Common myeloid progenitor, CD34-positive (primary cell): ENCODE measurements at places on chromosomes 7 and 10.

DNA sequence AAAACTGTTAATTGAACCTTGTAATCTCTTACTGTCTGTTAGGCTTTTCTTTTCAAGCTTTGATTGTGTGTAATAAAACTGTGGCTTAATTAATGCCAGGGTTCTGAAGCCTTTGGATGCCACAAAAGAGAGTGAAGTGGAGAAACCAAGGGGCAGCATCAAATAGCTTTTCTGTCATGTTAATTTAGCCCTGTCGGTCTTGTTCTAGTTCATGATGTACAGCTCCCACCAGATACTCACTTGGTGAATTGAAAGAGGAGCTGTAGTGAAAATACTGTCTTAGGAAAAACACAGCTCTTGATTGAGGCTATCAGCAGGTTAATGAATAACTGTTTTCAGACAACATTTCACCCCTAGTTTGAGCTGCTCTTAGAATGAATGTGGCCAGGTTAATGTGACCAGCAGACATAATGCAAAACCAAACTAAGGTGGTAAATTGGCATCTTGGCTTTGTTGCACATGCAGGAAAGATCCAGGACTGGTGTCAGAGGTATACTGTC lies 94.2 kb downstream of the POLL start:
- DNase-seq: no peak

DNA sequence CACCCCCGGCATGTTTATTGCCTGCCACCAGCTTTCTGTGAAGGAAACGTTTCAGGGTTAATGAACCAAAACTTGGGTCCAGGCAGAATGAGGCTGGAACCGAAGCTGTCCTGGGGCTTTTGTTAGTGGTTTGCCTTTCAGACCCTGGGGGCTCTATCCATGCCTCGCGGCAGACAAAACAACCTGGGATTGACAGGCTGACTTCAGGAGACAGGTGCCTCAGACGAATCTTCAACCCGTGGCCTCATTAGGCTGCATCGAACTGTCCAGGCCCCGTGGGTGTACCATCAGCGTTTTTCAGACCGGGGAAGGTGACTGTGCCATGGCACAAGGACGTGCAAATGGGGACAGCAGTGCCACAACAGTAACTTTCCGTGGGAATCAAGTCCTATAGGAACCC lies 259.3 kb upstream of the SHH start:
- DNase-seq: no peak

DNA sequence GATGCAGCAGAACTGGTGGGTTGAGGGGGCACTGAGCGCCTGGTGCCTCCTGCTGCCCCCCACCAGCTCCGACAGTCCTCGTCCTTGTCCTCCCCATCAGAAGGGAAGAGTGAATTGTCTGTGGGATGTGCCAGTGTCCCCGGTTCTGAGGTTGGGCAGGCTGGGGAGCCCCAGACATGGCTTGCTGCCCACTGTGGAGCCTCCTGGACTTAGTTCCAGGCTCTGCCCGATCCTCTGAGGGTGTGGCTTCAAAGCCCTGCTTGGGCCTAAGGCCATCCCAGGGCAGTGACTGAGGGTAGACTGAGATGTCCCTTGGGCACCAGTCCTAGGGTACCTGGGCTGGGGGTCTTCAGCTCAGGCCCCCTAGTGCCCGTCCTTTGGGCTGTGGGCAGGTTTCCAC lies 168.8 kb downstream of the RNF216 start:
- no peak for DNase-seq

- no peak for DNase-seq
Measured at GRCh38 chr7:145175366-145175765, 339.5 kb upstream of the TPK1 start.

DNA sequence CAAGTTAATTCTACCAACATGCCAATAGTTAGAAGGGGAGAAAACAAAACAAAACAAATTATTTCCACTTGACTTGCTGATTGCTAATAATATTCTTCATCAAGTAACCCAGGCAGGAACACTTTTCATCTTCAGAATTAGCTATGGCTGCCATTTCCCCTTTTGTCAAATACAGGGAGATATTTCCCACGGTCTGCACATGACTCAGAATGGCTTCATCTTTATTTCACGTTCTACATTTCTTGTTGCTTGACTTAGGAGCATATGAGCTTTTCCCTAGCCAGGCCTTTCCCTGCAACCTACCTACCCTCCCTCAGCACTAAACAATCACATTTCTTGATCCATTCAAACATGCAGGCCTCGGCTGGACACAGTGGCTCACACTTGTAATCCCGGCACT lies 6.5 kb downstream of the CPVL start:
- DNase-seq: no peak

- no peak for DNase-seq
Measured at GRCh38 chr10:26486304-26486703, 48.2 kb downstream of the APBB1IP start.

DNA sequence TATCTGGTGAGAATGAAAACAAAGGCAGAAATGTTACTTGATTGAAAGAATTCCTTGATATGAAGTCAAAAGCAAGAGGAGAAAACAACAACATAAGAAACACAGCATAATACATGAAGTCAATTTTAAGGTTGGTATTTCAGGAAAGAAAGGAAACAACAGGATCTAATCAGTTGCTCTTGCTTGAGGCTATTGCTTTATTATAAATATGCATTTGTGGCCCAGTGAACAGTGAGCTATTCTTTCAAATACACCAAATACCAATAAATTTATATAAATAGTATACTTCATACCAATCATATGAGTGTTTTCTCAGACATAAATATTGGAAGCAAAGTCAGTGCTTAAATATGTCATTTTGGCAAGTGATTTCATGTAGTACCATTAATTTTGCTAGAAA lies 806.6 kb downstream of the NXPH1 start:
- DNase-seq: no peak

DNA sequence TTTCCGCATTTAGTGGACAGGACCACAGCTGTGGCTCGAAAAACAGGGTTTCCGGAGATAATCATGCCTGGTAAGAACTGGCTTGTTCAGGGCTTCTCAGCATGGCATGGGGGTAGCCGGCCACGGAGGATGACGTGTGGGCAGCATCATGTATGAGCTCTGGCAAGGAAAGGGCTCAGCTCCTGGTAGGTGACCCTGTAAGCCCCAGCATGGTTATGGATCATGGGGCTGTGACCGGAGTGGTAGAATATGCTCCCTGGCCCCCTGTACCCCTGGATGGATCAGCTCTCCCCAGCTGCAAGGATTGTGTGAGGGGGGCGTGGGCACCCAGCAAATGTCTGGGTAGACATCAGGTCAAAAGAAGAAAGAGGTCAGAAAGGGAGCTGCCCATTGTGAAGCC lies 113.5 kb downstream of the DOCK1 start:
- no peak for DNase-seq

DNA sequence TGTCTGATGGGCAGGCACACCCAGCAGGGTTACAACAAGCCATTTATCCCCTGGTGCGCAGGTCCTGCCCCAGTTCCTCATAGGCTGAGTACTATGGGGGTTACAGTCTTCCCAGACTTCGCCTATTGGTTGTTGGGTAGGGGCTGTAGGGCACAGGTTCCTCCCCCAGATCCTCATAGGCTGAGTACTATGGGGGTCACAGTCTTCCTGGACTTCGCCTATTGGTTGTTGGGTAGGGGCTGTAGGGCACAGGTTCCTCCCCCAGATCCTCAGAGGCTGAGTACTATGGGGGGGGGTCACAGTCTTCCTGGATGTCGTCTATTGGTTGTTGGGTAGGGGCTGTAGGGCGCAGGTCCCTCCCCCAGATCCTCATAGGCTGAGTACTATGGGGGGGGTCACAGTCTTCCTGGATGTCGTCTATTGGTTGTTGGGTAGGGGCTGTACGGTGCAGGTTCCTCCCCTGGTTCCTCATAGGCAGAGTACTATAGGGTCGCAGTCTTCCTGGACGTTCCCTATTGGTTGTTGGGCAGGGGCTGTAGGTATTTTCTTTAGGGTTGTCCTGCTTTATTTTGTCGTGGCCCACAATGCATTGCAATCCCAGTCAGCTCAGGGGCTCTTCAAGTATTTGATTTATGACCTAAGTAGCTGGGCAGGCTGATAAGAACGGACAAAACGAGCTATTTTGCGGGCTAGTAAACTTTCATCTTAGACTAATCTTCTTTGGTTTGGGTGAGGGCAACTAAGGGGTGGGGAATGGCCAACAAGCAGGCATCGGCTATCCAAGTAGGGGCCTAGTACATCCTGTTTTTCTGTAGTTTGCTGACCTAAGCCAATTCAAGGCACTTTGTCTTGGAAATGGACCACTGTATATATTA lies 3.4 kb downstream of the LRRC27 start:
- DNase-seq: peak; percentile 99

DNA sequence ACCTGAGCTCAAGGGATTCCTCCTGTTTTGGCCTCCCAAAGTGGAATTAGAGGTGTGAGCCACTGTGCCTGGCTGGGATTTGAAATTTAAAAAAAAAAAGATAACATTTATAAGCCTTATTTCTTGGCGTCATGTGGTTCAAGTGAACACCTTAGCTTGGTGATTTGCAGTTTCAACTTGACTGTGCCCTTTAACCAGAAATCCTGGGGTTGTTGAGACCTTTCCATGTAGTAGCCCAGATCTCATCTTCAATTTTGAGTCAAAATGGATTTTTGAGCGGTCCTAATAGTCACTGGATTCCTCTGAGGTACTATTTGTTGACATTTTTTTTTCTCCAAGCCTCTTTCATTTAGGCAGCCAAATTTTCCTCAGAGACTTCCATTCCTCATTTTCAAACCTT lies 29.5 kb upstream of the FBXW4 start:
- no peak for DNase-seq

DNA sequence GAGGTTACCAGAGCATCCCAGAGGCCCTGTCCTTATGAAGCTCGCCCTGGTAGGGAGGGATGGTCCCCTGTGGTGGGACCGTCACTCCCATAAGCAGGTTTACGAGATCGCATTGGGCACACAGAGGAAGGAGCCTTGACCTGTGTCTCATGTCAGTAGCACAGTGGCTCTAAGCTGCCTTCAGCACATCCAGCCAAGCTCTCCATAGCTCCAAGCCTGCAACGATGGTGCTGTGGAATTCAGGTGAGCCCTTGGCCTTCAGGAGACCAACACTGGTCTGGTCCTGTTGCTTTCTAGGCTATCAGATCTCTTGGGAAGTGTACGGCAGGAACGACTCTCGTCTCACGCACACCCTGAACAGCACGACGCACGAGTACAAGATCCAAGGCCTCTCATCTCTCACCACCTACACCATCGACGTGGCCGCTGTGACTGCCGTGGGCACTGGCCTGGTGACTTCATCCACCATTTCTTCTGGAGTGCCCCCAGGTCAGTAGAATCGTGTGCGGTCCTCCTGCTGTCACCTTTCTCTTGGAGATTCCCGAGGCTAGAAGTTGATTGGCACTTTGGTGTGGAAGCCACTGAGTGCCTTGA lies 605.3 kb upstream of the FOXK1 start:
- DNase-seq: no peak

- no peak for DNase-seq
Measured at GRCh38 chr7:64277630-64278029, 36.1 kb upstream of the ZNF736 start.

GRCh38 chr7:69246758-69247157 lies 351.5 kb upstream of the AUTS2 start:
- DNase-seq: no peak

DNA sequence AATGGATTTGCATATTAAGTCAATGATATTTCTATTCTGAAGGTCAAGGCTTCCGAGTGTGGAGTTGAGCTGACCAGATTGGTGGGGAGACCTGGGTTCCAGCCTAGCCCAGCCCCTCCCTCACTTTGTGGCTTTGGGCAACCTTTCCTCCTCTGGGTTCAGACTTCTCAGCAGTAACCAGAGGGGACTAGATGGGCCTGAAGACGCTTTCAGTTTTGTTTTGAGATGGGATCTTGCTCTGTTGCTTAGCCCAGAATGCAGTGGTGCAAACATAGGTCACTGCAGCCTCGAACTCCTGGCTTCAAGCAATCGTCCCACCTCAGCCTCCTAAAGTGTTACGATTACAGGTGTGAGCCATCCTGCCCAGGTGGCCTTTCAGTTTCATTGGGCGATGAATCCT lies 68.1 kb upstream of the LEP start:
- no peak for DNase-seq

GRCh38 chr10:101094121-101094879 lies 32.5 kb downstream of the KAZALD1 start:
- no peak for DNase-seq

DNA sequence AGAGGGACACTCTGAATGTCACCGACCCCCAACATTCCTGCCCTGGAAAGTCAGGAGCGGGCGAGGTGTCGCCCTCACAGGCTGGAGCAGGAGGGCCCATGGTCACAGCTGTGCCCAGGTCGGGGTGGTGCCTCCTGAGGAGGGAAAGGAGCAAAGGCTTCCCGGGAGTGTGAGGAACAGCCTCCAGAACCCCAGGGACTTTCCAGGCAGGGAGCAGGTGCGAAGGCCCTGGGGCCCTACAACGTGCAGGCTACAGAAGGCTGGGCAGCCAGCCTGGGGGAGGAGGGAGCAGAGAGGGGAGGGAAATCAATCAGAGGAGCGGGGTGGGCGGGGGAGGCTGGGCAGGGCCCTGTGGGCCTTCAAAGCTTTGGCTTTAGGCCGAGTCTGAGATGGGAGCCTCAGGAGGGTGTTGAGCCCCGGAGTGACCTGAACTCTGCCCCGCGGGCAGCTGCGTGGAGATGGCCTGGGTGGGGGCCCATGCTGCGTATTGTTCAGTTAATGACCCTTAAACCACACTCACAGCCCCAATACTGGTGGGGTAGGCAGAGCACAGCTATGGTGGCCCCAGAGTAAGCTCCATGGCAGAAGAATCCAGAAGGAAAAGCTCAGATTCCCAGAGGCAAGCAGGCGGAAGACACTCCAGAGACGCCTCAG lies 44.2 kb upstream of the PPP2R2D start:
- DNase-seq: no peak

- no peak for DNase-seq
Measured at GRCh38 chr10:119505131-119505551, 37.4 kb downstream of the RGS10 start.

GRCh38 chr7:36455646-36456045 lies 66.0 kb downstream of the ANLN start:
- no peak for DNase-seq

DNA sequence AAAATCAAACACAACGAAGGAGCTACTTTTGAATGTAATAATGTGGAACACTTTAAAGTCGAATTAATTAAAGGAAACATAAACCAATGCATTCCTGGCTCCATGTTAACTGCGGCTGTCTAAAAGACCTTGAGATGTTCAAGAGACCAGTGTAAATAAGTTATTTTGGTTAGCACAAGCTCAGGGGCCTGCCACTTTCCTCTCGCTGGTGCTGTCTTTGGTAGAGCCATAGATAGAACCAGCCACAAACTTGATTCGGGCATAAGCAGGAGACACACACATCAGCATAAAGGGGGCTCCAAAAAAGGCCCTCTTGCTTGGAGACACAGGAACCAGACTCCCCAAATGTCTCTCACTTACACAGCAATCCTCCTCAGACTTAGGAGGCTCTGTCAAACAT lies 121.6 kb upstream of the TBX20 start:
- DNase-seq: no peak

DNA sequence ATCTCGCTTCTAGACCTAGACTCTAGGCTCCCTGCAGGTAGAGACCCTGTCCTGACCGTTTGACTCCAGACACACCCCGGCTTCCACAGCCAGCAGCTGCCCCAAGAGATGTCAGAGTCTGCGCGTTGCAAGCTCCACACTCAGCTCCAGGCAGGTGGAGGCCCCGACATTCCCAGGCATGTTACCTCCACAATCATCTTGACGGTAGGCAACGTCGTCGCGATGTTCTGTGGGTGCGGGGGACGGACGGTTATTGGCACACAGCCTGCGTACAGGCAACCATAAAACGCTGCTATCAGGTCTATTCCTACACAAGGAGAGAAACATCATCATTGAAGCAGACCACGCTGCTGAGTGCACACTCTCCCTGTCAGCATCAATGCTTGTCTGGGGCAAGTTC lies 213.2 kb downstream of the ZMYND11 start:
- DNase-seq: no peak

GRCh38 chr10:124092250-124092859 lies 1.0 kb downstream of the CHST15 start:
- DNase-seq: no peak
